ENCODE measurements at places on chromosomes 7 and 10. TPM values are rescaled to one million over a fixed set of nuclear protein-coding genes. Genes with fewer than 3 reads are reported as not detected.

OR6V1 gene
- total RNA-seq, result not detected

ALDH18A1 gene
- 76.9 TPM for total RNA-seq

CALML3 gene
- not detected for total RNA-seq

SEPTIN7 gene
- total RNA-seq, result 351 TPM

TRIM74 gene
- total RNA-seq, result not detected

C10orf90 gene
- total RNA-seq, result 1.1 TPM

Data from fibroblast of the aortic adventitia (primary cell).